NCI-H345 (cell line): ENCODE measurements at places on chromosomes 6 and 20.

DNA sequence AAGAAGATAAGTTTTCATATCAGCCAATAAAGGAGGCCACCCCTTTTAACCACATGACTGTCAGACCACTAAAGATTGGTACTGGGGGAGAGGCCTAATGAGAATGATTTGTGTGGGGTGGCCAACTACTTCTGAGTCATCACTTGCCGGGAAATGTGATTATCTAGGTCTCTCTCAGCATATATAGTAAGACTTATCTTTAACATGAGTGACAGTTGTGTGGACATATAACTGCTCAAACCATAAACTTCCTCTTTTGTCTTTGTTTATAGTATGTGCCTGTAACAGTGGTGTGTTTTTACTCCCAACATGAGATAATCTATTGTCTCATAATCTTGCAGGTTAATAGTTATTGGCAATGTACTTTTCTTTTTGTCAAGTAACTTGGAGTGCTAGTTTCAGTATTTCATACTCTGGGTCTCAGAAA is 312.4 kb downstream of the CDKAL1 start:
- DNase-seq = no peak

GRCh38 chr6:30914854-30915590 is 984 bp downstream of the VARS2 start:
- no peak for DNase-seq

- DNase-seq = no peak
These were observed 153.8 kb downstream of the RIMS1 start for GRCh38 chr6:72040111-72040510.

DNA sequence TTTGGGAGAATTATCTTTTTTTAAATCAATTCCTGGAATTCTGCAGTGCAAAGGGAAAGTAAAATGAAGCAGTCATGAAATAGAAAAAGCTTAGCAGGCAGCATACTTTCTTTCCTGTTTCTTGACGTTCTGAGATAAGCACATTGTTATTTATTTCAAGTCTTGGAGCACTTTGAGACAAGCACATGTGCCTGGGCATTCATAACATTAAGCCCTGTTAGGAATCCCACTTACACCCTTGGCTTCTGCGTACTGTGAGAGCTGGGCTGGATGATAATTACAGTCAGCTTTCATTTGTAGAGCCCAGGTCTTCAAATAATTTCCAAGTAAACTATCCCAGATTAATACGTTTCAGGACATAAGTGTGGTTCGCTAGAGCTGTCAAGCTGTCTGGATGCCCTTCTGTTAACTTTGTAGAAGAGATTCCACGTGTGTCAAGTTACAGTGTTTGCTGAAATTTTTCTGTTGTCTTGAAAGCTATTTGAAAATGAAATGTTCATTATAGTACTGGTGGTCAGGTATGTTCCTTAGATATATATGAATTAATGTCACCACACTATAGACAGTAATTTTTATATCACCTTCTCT is 8.9 kb downstream of the FARS2 start:
- no peak for DNase-seq

- no peak for DNase-seq
These were observed 883 bp upstream of the CCDC28A start for GRCh38 chr6:138772596-138773176.

GRCh38 chr6:149851461-149852110 is 12.6 kb downstream of the LRP11 start:
- DNase-seq = no peak

DNA sequence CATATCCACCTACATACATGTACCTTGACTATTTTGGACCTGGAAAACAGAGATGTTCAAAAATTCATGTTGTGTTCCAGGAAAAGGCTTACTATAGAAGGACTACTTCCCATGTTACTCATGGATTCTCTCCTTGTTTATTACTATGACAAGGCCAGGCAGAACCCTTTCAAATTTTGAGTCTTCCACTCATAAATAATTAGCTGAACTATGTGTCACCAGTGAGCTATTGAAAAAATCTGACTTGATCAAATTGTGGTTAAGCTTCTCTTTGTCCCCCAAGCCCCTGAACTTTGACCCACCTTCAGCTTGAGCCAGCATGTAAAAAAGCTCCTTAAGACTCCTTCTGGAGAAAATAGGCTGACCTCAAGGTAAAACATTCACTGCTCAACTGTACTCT is 1142.8 kb upstream of the EYS start:
- DNase-seq = no peak

DNA sequence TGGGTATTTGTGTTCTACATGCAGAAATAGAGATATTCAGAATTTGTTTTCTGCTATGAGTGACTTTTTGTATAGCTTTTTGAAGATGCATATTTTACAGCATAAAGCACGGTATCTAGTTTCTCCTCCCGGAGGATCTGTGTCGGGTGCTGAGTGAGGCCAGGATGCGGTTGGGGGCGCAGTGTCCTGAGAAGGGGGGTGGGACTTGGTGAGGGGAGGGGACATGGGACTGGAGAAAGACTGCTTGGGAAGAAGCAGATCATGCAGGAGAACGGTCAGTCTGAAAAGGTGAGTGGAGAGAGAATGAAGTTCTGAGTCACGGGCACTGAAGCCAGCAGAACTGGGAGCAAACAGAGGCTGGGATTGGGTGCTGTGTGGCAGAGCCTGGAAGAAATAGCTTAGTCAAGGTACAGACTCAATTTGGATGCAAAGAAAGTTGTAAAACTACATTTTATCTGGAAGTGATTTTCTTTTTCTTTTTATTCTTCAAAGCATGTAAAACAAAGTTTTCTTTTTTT is 44.0 kb downstream of the STX11 start:
- no peak for DNase-seq

DNA sequence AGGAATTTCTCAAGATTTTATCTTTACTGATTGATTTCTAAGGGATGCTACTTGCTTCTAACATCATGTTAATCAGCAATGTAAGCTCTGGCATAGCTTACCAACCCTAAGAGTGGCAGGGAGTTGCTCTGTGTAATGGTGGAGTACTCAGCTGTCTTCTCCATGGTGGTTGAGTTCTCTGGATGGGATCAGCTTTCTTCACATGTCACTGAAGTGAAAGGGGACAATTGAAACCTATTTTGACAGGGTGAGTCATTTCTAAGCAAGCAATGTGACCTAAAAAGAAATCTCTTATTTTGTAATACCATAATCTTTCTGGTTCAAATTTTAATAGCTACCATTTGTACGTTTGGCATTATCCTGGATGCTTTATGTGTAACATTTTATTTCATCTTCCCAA is 430.4 kb downstream of the GJA1 start:
- no peak for DNase-seq

DNA sequence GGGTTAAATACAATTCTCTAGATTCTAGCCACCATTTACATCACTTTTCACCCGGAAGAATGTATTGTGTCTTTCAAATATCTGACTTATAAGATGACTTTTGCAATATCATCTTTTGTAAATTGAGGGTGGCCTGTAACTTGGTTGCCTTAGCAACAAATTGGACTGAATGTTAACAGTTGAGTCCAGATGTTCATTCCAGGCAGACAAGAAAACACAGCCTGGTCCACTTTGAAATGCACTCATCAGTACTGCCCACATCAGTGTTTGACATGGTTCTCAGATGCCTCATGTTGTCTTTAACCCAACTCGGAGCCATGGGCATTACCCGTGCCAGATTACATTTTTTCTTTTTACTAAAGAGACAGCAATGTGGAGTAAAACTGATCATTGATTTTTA is 781.6 kb upstream of the CHD6 start:
- DNase-seq = no peak

DNA sequence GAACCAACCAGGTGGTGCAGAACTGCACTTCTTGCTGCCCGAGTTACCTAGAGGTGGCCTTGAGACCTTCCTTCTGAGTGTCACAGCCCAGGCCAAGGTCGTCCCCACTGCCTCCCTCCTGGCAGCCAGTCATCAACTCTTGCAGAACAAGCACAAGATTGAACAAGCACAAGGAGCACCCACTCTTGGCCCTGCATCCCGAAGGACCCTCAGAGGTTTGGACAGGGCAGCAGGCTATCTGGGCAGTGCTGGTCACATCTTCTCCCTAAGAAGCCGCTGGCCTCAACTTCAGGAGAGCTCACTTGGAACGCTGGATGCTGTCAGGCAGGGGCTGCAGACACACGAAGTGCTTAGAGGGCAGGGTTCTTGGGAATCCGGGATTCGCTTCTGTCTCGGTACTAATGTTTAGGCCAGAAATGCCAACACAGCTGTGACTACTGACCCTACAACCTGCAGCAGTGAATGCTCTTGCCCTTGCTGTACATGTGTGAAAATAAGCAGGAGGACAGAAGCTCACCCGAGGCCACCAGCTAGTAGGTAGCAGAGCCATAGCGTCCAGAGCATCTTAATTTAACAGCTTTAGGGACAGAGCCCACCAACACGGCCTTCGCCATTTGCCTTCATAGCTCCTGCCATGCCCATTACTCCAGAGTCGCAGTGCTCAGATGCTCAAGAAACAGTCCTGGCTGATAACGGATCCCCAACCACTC is 4.0 kb upstream of the ACSS1 start:
- no peak for DNase-seq

GRCh38 chr6:157218371-157219198 is 104.7 kb downstream of the TMEM242 start:
- no peak for DNase-seq

- no peak for DNase-seq
These were observed 424.7 kb downstream of the MMUT start for GRCh38 chr6:49038294-49038822.

- DNase-seq = peak; percentile 80
These were observed 48.0 kb downstream of the DST start for GRCh38 chr6:56594699-56595098.

DNA sequence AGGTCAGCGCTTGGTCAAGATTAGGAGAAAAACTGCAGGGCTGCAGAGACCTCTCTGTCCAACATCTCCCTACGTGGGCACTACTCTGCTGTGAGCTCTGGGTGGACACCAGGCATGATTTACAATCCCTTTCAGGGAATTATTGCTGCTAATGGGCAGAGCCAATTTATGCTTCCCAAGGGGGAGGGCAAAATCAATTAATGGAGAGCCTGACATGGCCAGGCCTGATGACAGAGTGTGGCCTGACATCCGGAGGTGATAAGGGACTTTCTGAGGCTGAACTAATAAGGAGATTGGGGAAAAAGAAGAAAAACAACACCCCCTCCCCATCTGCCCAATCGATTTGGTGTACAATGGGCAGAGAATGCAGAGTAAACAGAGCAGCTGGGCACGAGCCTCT is 5.0 kb upstream of the KCNK16 start:
- peak; percentile 11 for DNase-seq

- DNase-seq = no peak
These were observed 4.2 kb upstream of the TBX18 start for GRCh38 chr6:84768442-84769174.
